ENCODE measurements at places on chromosomes 1 and 21. TPM values are rescaled to one million over a fixed set of nuclear protein-coding genes. Genes with fewer than 3 reads are reported as not detected.

GRCh38 chr1:204983136-204983535 is 59.9 kb upstream of the CNTN2 start:
- DNase-seq, result no peak

The E2F2 gene
- total RNA-seq, result not detected

The RIPK4 gene
- total RNA-seq, result 18.2 TPM

GRCh38 chr1:246081138-246081702 is 425.9 kb downstream of the SMYD3 start:
- DNase-seq, result no peak

- no peak for DNase-seq
These were observed 830.4 kb upstream of the RGS18 start for GRCh38 chr1:191327868-191328267.

The DFFB gene
- total RNA-seq, result 6.4 TPM

DNA sequence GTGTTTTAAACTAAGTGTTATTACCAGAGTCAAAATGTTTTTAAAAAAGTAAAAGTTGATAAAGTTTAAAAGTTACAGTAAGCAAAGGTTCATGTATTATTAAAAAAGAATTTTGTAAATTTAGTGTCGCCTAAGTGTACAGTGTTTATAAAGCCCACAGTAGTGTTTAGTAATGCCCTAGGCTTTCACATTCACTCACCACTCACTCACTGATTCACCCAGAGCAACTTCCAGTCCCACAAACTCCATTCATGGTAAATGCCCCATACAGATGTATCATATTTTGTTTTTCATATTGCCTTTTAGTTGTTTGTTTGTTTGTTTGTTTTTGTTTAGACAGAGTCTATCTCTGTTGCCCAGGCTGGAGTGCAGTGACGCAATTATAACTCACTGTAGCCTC is 353.8 kb upstream of the PTBP2 start:
- no peak for DNase-seq

The LMX1A gene
- not detected for total RNA-seq

GRCh38 chr21:44370027-44370735 is 16.8 kb downstream of the TRPM2 start:
- no peak for DNase-seq

- DNase-seq, result no peak
These were observed 197.6 kb upstream of the DMRTA2 start for GRCh38 chr1:50620680-50621329.

- no peak for DNase-seq
These were observed 35.7 kb upstream of the CLSTN1 start for GRCh38 chr1:9859281-9860014.

DNA sequence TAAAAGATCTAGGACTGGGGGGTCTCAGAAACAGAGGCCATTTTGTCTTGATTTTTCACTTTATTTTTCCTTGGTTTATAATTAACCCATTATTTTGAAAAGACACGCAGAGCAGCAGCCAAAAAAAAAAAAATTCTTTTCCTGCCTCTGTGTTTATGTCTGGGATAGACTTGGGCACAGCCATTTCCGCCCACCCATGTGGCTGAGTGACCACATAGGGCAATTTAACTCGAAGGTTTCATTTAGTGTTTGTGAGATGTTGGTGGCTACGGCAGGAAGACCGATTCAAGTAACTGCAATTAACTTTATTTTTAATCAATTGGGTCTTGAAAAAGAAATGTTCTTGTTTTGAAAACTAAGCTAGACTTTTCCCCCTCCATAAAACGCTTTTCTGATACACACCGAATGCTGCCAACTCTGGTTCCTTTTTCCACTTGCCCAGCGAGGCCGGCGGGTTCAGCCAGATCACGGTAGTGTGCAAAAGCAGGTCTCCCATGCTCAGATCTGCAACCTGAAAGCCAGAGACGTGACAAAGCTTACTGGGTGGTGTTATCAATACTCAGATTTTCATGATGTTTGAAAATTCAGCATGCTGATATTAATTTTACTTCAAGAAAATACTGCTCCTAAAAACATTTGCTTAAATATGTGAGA is 97.4 kb upstream of the KRTAP19-8 start:
- DNase-seq, result no peak

The LAMC2 gene
- total RNA-seq, result 1.3 TPM

DNA sequence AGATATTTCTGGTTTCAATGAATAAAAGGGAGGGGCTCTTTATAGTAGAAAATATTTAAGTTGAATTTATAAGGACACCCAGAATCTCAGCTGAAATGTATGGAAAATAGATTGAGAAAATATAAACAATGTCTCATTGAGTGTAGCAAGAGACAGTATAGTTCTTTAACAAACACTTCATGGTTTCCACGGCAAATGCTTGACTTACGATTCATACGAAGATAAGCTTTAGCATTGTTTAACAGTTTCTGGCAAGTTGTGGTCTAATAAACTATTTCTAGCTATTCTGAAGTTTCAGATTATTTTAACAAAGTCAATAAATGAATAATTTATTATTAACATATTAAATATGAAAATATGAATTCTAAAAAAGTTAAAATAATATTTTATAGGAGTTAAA is 1419.4 kb downstream of the KCNT2 start:
- DNase-seq, result no peak

The SLC37A1 gene
- 6.4 TPM for total RNA-seq

GRCh38 chr1:33610864-33611455 is 138.5 kb downstream of the ZSCAN20 start:
- no peak for DNase-seq

DNA sequence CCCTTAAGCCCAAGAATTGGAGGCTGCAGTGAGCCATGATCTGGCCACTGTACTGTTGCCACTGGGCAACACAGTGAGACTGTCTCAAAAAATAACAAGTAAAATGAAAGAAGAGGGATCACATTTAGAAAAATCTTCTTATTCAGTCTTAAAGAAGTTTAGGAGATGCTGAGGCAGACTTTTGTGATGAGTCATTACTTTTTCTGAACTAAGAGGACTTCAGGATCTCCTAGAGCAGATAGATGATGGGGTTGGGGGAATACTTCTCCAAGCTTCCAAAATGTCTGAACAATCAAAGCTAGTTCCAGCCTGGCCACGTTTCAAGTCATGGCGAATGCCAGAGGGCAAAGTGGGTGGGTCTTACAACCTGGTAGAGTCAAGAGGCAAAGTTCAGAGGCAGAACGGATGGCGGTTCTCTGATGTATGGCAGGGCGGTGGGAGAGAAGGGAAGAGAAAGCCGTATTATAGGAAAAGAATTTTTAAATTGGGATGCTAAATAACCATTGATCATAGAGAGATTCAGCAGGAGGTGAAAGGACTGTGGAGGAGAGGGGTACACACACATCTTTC is 2.1 kb upstream of the CIART start:
- no peak for DNase-seq

GRCh38 chr1:228172591-228173527 is 7.3 kb downstream of the IBA57 start:
- no peak for DNase-seq

DNA sequence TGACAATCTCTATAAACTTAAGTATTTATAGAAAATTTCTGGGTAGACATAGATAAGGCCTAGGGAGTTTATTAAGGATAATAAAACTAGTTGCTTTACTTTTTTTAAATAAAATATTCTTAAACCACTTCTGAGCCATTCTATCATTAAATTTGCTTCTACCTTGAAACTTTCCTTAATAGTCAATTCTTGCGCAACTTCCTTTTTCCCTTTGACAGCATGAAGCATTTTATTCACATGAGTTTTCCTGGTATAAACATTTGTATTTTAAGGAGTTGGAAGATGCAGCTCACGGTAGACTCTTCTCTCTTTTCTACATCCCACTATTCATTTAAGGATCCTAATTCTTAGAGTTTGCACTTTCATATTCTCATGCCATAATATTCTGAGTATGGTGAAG is 75.8 kb upstream of the DPH5 start:
- DNase-seq, result no peak

DNA sequence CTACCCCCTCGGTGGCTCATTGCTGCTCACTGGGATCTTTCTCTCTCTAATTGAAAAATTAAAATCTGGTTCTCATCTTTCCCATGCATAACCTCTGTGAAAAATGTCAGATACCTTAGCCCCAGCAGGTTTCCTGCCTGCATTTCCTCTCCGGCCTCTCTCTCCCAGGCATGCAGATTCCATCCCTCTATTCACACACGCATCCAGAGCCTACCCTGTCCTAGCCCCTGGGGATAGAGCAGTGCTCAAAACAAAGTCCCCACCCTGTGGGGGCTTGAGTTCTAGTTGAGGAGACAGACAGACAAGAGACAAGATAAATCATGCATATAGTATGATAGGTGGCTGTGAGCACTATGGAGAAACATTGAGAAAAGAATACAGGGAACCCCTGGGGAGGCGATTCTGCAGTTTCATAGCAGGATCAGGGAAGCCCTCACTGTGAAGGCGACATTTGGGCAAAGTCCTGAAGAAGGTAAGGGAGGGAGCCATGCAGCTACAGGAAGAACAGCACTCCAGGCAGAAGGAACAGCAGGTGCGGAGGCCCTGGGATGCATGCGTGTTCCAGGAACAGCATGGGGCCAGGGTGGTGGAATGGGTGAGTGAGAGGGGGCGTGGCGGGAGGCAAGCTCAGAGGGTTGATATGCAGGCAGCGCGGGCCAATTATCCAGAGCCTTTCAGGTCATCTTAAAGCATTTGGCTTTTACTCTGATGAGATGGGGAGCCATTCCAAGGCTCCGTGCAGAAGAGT is 3.5 kb upstream of the BSND start:
- no peak for DNase-seq

- no peak for DNase-seq
These were observed 60.1 kb downstream of the HNRNPR start for GRCh38 chr1:23283667-23284602.
